ENCODE measurements at places on chromosomes 7 and 10.
A peak's percentile ranks its signal among the peaks of the same experiment; 100 is the strongest.

- DNase-seq: no peak
Observed at GRCh38 chr7:28703037-28703765, 254.9 kb downstream of the TRIL start.

GRCh38 chr7:112929421-112929820 lies 139.2 kb upstream of the TMEM168 start:
- DNase-seq: no peak

GRCh38 chr10:112515126-112515525 lies 68.1 kb downstream of the VTI1A start:
- DNase-seq: no peak

DNA sequence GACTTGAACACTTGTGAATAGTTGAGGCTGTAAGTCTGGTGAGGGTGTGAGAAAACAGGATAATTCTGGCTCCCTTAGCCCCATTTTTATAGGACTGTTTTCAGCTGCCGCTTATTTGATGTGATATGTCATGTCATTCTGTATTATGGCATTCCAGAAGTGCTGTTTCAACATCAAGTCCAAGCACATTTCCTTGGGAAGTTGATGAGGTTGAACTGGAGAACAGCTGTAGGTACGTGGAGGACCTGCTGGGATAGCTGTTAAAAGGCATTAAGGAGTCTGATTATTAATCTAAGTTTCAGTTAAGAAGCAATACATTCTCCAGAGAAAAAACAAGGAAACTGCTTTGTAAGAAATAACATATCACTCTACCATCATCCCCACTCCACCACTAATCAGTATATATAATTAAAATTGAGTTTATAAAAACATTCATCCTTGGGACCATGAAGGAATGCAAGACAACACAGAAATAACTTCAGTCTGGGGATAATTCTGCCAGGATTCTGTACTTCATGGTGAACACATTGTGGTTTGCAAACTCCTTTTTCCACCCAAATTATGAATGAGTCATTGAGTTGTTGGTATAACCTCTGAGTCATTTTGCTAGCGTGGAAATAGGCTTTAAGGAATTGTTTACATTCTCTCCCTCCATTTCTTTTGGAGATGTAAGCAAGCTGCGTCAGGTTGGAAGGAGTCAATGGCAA lies 39.9 kb upstream of the TMEM229A start:
- DNase-seq: no peak

DNA sequence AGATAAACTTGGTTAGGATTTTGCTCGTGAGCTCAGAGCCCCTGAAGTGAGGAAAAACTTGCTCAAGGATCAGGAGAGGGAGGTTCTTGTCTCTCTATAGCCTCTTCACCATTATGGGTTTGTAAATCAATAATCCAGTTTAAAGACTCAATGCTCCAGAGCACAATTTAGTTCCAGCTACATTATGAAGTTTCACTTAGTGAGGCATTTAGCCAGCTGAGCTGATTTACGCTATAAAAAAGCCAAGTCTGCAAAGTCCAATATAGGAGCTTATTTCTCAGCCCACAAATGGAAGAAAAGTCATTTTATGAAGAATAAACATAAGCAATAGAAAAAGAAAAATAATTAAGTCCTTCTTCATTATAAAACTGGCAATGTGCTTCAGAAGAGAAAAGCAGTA lies 130.6 kb downstream of the STRA8 start:
- DNase-seq: no peak

DNA sequence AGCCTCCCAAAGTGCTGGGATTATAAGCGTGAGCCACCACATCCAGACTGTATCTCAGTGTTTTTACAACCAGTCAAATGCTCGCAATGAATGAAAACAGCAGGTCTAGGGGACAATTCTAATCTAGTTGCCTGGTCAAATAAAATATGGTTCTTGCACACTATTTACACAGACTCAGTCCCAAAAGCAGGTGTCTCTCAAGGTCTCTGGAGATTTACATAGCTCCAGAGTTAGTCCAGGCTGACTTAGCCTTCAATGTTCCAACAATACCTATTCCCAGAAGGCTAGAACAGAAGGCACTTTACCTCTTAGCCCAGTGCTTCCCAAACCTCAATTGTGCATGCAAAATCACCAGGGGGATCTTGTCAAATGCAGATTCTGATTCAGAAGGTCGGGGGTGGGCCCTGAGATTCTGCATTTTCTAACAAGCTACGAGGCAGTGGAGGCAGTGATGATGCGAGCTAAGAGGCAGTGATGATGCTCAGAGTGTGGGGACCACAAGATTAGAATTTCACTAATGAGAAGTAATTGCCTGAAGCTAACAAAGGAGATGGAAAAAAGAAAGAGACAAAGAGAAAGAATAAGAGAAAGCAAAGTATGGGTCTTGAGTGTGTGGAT lies 6.4 kb downstream of the KIAA1549 start:
- DNase-seq: no peak

DNA sequence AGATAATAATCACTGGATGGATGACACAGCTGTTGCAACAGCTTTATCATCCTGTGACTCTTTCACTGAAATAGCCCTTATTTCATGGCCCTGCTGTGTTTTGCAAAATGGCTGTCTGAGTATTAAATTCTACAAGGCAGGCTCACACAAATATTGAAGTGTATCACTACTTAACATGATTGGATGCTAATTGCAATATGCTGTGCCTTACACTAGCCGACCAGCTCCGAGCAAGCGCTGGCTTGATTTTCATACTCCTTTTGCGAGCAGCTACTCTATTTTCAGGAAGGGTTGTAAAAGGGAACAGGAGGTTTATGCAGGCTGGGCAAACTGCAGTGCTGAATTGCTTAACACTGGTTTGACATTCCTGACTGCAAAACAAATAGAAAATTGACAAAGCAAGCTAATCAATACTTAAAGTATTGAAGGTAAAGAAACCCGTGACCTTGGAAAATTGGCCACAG lies 121.6 kb downstream of the CACNB2 start:
- no peak for DNase-seq

GRCh38 chr7:50330254-50330653 lies 25.7 kb downstream of the IKZF1 start:
- DNase-seq: no peak

DNA sequence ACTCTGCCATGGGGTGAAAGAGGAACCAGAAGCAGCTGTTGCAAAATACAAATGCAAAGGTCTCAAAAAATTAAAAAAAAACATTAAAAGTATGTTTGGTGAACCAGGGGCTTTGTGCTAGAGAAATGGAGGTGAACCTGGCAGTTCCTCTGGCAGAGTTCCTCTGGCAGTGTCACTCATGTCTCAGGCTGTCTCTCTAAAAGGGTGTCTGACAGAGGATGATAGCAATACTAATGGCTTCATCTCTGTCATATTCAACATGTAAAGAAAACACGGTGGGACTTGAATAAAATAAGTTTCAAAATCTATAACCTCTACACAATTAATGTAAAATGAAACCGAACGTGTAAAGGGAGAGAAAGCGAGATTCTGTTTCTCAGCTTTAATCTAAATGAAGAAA lies 375.7 kb upstream of the VWC2 start:
- DNase-seq: no peak

DNA sequence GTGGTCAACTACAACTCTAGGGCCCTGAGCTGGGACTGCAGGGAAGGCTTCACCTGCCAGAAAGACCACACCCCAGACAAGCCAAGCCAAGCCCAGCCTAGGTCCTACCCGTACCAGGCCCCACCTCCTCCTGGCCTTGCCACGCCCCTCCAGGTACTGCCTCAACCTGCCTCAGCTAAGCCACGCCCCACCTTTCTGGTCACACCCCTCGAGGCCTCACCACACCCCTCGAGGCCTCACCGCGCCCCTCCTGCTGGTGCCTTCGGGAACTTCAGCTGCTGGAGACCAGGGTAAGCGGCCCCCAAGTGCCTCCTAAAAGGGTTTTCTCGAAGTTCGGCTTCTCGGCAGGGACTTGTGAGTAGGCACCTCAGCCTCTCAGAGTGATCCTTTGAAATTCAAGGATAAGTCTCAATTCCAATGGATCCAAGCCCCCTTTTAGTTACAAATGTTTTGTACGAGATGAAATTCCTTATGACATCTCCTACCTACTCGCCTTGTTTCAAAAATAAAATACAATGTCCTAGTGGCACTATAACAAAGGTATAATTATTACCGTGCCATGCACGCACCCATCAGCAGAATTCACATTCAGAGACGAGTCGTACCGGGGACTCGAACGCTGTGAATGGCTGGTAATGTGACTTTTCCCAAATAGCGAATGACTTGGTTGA lies 171.2 kb downstream of the ARHGAP21 start:
- DNase-seq: peak; percentile 70

GRCh38 chr10:78331391-78331922 lies 297.8 kb downstream of the RPS24 start:
- peak; percentile 26 for DNase-seq

DNA sequence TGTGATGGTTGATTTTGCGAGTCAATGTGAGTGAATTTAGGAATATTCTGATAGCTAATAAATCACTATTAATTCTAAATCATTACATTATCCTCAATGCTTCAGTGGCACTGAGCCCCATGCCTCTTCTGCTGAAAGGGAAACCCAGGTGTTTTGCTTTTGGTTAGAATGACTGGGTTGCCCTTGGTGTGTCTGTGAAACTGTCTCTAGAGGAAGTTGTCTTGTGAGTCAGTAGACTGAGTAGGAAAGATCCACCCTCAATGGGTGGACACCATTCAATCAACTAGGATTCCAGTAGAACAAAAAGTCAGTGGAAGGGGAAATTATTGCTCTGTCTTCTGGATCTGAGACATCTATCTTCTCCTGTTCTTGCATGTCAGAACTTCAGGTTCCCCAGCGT lies 472.4 kb downstream of the ANKRD7 start:
- DNase-seq: no peak

- peak; percentile 80 for DNase-seq
Observed at GRCh38 chr7:81769891-81770727, at the start of gene HGF. Gene HGF, minus strand, starts transcription at chr7:81770047. Its CDS starts 76 bp downstream, at chr7:81769971.

- no peak for DNase-seq
Observed at GRCh38 chr7:72099784-72100183, 312.4 kb downstream of the CALN1 start.

- no peak for DNase-seq
Observed at GRCh38 chr10:89481662-89482061, 53.7 kb downstream of the SLC16A12 start.

GRCh38 chr7:27129729-27130539 lies 623 bp downstream of the HOXA4 start:
- DNase-seq: peak; percentile 55

- no peak for DNase-seq
Observed at GRCh38 chr10:33422471-33423153, 88.1 kb upstream of the NRP1 start.

DNA sequence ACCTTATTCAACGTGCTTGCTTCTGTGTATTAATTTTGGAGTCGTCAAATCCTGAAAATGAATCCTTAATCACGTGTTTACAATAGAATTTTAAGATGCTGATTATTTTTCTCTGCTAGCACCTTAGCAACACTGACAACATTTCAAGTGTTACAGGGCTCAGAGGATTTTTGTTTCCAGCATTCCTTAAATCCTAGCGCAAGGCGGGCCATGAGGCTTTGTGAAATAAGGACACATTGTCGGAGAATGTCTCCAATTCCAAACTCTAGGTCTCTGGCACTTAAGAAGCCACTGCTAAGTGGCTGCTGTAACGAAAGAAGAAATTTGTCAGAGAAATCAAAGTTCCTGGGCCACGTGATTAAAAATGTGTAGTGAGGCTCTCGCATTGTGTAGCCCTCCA lies 390.9 kb upstream of the CELF2 start:
- no peak for DNase-seq

- DNase-seq: no peak
Observed at GRCh38 chr7:106717254-106717954, 56.4 kb upstream of the CCDC71L start.

GRCh38 chr10:72108830-72109635 lies 20.7 kb upstream of the SPOCK2 start:
- DNase-seq: no peak

DNA sequence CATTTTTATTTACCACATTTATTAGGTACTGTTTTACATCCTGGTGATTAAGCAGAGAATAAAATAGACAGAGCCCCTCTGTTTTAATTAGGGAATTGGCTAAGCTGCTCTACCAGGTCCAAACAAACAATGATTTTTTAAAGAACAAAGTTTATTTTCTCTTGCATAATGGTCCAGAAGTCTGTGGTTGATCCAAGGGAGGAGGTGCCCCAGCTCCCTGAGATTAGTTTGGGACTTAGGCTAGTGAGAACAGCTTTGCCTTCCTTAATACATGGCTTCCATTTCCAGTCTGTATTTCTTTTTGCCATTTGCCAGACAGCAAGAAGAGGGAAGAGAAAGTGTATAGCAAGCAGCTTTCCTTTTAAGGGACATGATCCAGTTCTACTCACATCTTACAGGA lies 2.9 kb upstream of the MIOS start:
- DNase-seq: no peak

- no peak for DNase-seq
Observed at GRCh38 chr7:24052572-24053260, 231.3 kb upstream of the NPY start.

DNA sequence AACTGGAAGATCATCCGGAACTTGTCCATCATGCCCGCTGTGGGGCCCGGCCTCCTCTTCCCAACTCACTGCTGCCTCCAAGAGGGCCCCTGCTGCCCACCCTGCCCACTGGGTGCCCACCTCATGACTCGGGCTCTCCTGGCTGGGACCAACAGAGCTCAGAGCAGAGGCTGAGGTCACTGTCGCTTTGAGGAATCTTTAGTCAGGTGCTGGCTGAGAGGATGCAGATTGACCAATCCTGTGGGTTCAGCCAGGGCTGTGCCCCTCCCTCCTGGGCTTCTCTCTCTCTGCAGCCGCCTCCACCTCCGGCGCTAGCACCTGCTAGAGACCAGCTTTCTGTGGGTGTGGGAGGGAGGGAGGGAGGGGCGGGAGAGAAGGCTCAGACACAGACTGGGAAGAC lies at the start of gene CALHM1:
Gene CALHM1 (minus strand): TSS at position 181 of the 400 bp plus-strand sequence. CDS start 149 bp downstream, at position 32.
- DNase-seq: no peak

- DNase-seq: no peak
Observed at GRCh38 chr10:121974019-121974534, 940 bp downstream of the NSMCE4A start.

- DNase-seq: no peak
Observed at GRCh38 chr7:126411032-126411820, 841.5 kb downstream of the GRM8 start.

GRCh38 chr10:60706146-60706545 lies 72.1 kb upstream of the CDK1 start:
- DNase-seq: no peak

DNA sequence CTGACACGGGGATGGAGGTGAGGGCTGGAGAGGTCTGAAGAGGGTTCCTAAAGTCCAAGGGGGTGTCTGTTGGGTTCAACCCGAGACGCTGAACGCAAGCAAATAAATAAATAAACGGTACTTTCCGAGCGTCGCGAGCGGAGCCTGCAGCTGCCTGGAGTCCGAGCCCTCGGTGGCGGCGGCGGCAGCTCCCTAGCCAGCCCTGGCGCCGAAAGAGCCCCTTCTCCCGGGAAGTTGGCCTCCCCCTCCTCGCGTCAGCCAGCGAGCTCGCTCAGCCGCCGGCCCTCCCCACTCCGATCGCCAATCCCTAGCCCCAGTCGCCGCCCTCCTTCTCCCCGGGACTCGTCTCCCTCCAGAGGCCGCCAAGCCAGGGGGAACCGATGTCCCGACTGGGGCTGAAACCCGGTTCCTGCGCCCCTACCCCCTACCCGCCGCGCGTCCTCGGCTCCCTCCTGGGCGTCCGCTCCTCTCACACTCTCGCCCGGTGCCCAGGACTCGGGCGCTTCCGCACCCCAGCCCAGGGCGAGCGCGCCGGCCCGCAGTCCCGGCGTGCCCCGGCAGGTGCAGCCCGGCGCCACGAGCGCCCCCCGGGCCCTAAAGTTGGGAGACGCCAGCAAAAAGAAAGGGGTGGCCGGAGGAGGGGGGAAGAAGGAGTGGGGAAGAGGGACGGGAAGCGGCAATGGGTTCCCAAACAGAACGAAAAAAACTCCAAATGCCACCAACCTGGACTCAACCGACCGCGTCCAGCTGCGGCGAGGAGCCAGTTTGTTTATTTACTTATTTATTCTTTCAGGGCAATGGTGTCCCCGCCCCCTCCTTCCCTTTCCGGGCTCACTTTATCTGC lies at the start of gene GFRA1:
Gene GFRA1 (minus strand): TSS at position 767 of the 844 bp plus-strand sequence. CDS start 1,177 bp downstream, outside the sequence.
- DNase-seq: no peak

Data from ureter (tissue), 1 donor.